Stimulated activated naive CD4-positive, alpha-beta T cell (primary cell): ENCODE measurements at places on chromosomes 7 and 10.

- no peak for DNase-seq
Observed at GRCh38 chr7:105854498-105854897, 21.9 kb downstream of the ATXN7L1 start.

DNA sequence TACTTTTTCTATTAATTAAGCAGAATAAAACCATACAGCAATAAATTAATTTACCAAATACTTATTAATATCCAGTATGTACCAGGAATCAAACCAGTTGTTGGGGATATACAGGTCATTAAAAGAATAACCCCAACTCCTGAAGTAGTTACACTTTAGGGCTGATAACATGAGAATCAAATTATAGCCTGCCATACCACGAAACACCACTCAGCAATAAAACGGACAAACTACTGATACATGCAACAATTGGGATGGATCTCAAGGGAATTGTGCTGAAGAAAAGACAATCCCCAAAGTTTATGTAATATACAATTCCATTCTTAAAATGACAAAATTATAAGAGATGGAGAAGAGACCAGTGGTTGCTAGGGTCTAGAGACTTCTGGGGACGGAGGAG, 22.7 kb downstream of the MCMBP start:
- DNase-seq: no peak

GRCh38 chr7:114970308-114970707, 48.4 kb downstream of the MDFIC start:
- no peak for DNase-seq

DNA sequence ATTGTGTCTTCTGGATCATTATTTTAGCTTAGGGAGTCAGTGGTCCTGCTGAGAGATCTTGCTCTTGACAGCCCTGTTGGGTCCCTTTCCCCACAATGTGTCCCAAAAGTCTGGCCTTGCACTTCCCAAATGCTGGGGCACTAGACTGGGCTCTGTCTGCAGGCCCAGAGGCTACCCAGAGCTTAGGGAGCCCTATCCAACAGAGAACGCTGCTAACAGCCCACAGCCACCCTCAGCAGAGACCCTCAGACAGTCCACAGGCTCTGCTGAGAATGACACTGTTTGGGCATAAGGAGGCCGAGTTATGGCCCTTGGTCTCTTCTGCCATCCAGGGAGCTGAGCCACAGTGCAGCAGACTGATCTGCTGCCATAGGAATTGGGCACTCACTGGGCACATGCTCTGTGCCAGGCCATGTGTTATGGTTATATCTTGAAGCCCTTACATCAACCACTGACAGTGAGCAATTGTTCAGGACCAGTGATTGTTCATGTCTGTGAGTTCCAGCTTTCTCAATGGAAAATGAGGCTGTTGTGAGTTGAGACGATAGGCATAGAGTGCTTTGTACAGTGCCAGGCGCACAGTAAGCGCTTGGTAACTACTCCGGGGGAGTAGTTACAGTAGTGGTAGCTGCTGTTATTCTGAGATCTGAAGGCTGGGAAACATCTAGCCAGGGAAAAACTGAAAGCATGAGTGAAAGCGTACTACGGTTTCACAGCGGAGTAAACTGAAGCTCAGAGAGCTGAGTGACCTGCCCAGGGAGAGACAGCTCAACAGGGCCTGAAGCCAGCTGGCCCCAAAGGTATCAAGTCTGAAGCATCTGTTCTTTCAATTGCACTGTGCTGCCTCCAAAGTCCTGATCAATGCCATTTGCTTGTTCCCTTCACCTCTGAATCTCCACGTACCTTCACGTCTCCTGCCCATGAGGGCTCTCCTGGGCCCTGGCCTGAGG, 77.6 kb upstream of the PRLHR start:
- no peak for DNase-seq

DNA sequence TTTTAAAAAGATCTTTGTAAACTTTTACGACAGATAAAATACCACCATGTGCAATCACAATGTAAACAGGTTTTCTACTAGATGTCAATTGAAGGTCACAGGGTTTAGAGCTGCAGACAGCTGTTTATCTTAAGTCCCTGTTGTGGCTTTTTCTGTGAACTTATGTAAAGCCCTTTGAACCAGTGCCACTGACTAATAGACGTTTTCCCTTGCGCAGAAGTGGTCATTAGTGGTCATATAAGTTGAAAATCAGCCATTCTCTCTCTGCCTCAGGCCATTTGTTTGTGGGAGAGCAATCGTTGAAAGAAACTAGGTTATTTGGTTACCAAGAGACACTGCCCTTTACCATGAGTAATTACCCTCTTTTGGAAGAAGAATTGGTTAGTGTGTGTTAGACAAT, 23.9 kb downstream of the CACNB2 start:
- DNase-seq: no peak

- no peak for DNase-seq
Observed at GRCh38 chr7:47652591-47652990, 70.7 kb upstream of the TNS3 start.

DNA sequence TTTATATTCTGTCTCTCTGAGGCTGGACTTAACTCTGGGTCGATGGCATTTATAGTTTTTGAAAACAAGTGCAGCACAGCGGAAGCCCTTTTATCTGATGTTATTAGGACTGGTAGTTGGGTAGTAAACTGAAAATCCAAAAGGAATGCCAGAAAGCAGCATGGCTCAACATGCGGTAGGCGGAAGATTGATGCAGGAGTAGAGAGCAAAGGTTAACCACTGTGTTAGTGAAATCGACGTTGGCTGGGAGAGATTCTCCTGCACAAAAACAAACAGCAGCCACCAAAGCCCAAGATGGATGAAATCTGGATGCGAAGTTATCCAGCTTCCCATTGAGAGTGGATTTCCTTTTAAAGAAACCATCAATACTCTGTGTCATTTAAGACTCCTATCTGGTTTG, 54.5 kb upstream of the EMX2 start:
- no peak for DNase-seq

DNA sequence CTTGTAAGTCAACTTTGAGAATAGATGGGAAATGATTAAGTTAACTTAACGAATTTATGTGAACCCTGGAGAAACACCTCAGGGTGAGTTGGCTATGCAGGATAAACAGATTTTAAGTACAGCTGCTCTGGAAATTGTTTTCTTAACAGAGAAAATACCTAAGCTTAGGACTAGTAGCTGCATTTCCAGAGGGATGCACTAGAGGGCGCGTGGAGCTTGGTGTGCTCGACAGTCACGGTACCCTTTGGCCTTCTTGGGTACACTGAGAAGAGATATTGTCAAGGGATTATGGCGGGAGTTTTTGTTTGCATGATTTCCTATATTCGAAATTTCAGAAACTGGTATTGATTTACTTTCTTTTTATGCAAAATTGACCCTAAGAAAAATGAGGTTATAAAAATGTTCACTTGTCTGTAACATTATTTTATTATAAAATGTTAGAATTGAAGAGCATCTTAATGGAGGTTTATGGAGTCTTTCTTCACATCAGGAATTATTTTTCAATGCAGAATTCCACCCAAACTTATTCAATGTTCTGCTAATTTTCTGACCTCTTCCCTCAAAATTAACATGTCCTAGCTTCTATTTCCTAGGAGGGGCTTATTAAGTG, 58.4 kb upstream of the MYO3A start:
- peak; percentile 37 for DNase-seq

GRCh38 chr7:53015463-53015862, 20.0 kb upstream of the POM121L12 start:
- no peak for DNase-seq

DNA sequence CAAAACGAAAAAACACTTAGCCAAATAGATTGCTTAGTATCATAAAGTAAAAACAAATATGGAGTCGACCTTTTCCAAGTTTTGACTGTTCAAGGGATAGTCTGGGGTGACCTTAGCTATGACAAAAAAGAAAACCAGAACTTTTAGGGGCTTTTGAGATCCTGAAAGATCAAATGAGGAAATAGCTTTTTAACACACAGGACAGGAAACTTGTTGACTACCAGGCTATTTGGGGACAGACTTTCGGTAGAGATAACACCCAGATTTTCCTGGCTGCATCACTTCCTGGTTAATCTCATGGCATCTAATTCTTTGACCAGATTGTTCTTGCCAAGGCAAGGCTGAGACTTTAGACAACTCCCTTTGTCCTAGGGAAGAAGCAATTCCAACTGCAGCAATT, 34.5 kb upstream of the EGR2 start:
- no peak for DNase-seq
